Stimulated activated CD4-positive, alpha-beta T cell treated with anti-CD3 and anti-CD28 coated beads, Interleukin-15, amount 100 ng/mL, for 24 hours (primary cell): ENCODE measurements at places on chromosomes 12 and 14.
A peak's percentile ranks its signal among the peaks of the same experiment; 100 is the strongest.

DNA sequence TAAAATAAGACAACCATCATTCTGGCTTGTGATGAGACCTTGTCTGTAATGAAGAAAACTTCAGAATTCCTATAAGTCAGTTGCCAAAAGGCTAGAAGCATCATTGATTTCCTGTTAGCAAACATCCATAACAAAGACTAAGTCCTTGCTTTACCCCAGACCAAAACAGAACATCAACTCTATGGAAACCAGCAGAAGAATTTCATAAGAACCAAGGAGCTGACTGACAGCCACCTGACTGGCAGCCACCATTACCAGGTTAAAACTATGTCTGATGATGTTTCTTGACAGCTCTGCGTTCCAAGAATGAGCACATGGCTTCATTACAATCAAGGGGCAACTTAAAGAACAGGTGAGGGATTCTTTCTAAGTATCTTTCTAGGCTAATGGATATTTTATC, 29.3 kb downstream of the HECTD4 start:
- DNase-seq = no peak

DNA sequence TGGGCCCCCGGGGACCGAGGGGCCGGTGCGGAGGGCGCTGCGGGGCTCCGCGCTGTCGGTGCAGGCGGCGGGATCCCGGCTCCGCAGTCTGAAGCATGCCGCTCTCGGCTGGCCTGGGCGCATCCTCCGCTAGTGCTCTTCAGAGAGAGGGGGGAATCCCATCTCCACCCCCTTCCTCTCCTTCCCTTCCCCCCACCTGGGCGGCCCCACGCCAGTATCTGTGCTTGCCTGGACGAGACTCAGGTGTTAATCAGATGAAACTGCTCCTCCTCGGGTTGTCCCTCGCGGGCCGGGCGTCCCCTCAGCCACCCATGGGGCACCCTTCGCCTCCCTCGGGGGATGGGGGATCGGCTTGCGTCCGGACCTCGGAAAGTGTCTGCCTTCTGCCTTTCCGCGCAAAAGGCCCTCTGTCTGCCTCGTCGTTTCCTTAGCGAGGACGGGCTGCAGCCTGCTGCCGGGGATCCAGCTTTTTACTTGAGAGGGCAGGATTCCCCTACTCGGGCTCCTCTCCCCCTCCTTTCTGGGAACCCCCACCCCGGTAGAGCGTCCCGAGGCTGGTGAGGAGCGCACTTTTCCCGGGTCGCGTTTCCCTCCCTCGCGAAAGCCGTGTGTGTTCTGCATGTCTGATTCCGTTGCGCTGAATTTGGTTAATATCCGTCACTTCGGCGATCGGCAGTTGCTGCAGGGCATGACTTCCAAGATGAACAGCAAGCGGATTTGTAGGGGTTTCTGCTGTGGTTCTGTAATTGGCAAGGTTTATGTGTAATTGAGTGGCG, 1.1 kb downstream of the GPHN start:
- peak; percentile 71 for DNase-seq

- no peak for DNase-seq
Measured at GRCh38 chr12:52018433-52019112, 11.8 kb downstream of the TAMALIN start.

GRCh38 chr12:20140751-20141150, 227.6 kb upstream of the PDE3A start:
- no peak for DNase-seq

DNA sequence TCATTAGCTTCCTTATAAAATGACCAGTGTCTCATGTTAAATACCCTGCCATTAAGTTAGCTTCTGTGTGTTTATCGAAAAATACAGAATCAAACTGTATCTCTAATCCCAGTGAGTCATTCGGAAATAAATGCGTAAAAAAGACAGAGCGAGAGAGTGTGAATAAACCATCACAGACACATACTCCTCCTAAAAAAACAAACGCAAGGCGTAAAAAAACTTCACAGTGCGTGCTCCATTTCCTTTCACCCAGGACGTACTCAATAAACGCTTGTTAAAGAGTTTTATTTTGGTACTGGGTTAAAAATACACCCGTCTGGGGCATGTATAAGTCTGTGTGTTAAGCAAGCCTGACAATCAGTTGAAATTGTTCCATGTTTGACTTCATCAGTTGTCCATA, 58.8 kb upstream of the ISM2 start:
- DNase-seq = no peak

DNA sequence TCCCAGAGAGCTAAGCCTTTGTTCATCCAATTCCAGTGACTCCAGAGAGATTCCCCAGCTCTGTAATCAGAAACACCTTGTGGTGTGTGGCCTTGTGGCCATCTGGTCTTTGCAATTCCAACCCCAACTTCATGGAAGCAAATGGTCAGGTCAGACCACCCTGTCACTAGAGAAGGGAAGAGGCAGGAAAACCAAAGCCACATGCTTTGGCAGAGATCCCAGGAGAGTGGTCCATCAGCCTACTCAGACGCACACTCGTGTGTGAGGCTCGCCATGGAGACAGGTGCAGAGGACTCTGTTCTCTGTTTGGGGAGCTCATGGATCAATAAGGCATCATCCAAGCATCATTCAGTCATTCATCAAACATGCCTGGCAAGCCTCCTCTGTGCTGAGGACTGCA, 46.2 kb upstream of the TUNAR start:
- DNase-seq = no peak

GRCh38 chr14:47626151-47627035, 49.0 kb downstream of the MDGA2 start:
- no peak for DNase-seq
